ENCODE measurements at places on chromosomes 13 and 19.

DNA sequence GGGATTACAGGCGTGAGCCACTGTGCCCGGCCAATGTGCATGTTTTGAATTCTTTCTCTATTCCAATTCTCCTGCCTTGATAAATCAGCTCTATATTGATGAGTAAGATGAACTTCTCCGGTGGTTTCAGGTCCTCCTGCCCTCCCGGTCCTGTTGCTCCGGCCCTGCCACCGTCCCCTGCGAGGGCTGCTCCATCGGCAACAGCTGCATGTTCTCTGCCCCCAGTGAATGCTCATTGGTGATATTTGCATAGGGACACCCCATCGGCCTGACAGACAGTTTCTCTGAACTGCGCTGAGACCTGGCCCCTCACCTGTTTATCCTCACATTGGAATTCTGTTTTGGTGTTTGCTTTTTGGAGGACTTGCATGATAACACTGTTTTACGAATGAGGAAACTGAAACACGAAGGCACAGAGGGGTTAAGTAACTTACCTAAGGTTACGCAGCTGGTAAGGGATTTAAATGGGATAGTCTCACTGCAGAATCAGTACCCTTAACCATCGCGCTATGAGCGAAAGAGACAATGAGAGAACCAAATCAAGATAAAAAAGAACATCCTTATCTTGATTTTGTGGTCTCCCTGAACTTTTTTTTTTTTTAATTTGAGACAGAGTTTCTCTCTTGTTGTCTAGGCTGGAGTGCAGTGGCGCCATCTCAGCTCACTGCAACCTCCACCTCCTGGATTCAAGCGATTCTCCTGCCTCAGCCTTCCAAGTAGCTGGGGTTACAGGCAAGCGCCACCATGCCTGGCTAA is 32.2 kb downstream of the ZNF557 start:
- DNase-seq: no peak

GRCh38 chr19:34430738-34431625 is 2.8 kb downstream of the UBA2 start:
- peak; percentile 57 for DNase-seq

DNA sequence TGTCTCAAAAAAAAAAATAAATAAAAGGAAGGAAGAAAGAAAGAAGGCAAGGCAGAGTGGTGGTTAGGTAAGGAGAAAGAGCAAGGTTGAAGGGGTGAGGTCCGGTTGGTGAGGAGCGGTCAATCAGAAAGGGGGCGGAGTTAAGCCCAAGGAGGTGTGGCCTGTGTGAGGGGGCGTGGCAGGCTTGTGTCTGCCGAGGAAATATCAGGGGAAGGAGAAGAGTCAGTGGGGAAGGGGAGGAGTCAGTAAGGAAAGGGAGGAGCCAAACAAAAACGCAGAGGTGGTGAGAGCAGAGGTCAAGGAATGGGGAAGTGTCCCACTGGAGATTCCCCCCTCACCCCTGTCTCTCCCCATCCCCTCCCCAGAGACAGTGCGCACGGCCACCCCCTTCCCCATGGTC is 5.9 kb downstream of the CACNG7 start:
- DNase-seq: no peak

DNA sequence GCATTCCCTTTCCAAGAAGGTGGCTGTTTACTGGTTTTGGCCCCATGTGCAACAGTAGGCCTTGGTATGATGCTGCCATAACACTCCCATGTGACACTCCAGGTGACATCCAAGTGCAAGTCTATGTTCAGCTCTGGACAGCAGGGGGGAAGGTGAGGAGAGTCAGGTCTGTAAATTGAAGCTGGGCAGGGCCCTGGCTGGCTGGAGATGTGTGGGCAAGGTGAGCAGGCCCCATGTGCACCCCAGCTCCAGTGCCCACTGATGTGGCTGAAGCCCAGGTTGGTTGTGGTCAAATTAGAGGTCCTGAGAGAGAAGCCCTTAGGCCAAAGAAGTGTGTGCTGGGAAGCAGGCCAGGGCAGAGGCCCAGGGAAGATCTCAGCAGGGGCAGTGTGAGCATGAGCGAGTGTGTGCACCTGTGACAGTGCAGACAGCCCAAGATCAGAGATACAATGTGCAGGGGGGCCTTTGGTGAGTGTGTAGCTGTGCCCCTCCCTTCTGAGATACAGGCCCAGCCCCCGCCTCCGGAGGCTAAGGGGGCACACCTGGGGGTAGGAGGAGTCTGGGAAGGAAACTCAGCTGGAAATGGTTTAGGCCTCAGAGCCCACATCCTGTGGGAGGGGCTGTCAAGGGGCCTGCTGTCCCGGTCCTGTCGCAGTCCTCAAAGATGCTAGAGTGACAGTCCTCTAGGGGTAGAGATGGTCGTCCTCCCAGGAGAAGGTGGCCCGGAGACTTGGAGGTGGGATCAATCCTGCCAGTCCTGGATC is 18.6 kb downstream of the DEDD2 start:
- no peak for DNase-seq

GRCh38 chr19:3100747-3101730 is 6.9 kb downstream of the GNA11 start:
- DNase-seq: no peak

GRCh38 chr13:27353166-27353583 is 71.2 kb upstream of the GTF3A start:
- no peak for DNase-seq

- DNase-seq: no peak
Measured at GRCh38 chr19:46759817-46760333, 13.6 kb upstream of the STRN4 start.

DNA sequence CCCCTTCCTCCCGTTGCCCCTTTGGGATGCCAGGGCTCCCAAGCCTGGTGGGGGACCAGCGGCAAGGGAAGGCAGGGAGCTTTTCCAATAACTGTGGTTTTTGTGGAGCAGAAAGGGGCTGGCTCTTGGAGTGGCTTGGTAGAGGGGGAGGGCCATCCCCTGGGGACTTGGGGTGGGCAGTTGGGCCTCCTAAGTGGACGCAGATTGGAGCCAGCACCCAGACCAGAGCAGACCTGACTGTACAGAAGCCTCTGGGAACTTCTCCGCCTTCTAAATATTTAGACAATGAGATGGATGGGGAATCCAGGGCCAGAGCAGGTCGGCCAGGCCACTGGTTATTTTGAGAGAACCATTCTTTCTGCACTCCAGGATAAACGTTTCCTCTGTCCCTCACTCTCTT is 4.2 kb downstream of the PTGIR start:
- DNase-seq: no peak

GRCh38 chr13:96391606-96392005 is 301.7 kb downstream of the HS6ST3 start:
- no peak for DNase-seq

DNA sequence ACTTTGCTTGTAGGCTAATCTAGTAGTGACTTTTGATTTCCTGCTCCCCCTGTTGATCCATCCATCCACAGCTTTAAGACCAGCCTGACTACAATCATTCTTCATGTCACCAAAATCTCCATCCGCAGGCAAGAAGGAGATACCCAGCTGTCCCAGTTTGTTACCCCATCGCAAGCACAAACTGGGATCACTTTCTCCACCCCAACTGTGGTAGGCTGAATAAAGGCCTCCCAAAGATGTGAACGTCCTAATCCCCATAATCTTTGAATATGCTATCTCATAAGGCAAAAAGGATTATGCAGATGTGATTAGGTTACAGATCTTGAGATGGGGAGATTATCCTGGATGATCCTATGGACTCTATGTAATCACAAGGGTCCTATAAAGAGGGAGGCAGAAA is 202.0 kb downstream of the ENOX1 start:
- DNase-seq: no peak

All from HL-60 (cell line).